ENCODE measurements at places on chromosomes 2 and 18. TPM values are rescaled to one million over a fixed set of nuclear protein-coding genes. Genes with fewer than 3 reads are reported as not detected.
A peak's percentile ranks its signal among the peaks of the same experiment; 100 is the strongest.

The CTLA4 gene
- 61.7 TPM for total RNA-seq

The TSPYL6 gene
- not detected for total RNA-seq

- no peak for DNase-seq
These were observed 265.1 kb upstream of the SIX2 start for GRCh38 chr2:45274250-45274926.

DNA sequence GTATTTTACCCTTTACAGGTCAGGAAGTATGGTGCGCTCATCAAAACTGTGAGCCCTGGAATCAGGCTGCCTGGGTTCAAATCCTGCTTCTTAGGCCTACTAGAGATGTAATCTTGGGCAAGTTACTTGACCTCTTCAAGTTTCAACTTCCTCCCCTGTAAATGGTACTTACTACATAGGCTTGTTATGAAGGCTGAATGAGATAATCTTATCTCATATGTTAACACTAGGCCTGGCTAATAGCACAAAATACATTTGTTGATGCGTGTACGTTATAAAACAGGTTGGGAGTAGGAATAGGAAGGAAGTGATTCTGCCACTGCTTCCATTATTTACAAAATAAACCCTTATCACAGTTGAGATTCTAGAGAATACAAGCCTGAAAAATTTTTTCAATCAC, 1.7 kb upstream of the RFTN2 start:
- no peak for DNase-seq

- DNase-seq = no peak
These were observed 318.1 kb downstream of the ZNF521 start for GRCh38 chr18:25033747-25034471.

DNA sequence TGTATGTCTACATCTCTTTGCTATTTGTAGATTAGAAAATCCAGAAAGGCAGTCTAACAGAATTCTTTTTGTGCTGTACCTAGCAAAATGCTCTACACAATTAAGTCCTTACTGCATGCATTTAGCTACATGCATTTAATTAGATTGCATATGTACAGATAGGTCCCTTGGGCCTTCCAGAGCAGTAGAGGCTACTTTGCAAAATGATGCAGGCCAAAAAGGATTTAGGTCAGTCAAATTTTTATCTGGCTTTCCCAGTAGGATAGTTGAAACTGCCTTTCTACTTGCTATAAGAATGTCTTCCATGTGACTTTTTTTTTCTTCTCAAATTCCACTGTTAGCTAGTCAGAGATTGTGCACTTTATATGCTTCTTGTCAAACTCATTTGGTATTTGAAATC, 19.3 kb downstream of the GALNT13 start:
- DNase-seq = no peak

DNA sequence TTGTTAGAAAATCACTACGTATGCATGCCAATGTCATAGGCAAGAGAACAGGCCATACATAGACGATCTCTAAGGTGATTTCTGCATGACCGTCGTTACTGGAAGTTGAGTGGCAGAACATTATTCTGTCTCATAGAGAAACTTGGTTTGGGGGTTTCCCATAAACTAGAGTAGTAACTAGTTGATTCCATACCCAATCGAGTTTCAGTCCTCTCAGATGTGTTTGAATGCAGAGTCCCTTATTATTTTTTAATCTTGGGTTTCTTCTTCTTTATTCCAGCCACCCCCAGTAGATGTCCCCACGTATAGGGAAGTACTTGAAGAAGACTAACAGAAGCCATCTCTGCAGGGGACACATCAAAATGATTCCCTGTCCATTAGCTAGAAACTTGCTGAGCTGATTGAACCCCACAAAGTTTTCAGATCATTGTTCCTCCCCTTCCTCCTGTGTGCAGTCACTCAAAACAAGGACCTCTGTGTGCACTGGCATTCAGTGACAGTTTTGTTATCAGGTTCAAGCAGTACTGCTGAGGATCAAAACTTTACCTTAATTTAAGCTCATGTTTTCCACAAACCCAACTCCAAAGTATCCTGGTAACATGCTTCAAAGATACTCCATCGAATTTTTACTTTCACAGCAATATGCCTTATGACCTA, 68.4 kb upstream of the CDCA7 start:
- no peak for DNase-seq

DNA sequence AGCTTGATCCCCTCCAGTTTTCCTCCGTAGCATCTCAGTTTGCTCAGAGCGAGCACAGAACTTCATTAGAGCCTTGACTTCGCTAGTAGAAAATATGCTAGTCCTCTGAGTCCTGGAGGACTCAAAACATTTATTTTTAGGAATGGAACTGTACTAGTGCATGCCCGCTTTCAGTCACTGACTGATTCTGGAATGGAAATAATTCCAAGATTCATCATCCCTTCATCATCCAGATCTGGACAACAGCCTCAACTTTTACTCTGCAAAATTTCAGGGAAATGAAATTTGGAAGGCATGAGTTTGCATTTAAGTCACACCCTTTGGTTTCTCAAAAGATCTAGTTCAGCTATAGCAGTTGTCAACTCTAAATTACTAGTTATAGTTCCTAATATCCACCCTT, 304.6 kb downstream of the XIRP2 start:
- DNase-seq = no peak

- DNase-seq = no peak
These were observed 619 bp upstream of the MSH6 start for GRCh38 chr2:47782381-47782670.

- DNase-seq = no peak
These were observed 140.3 kb downstream of the CYRIA start for GRCh38 chr2:16525265-16525887.

The SERPINB4 gene
- total RNA-seq = not detected

DNA sequence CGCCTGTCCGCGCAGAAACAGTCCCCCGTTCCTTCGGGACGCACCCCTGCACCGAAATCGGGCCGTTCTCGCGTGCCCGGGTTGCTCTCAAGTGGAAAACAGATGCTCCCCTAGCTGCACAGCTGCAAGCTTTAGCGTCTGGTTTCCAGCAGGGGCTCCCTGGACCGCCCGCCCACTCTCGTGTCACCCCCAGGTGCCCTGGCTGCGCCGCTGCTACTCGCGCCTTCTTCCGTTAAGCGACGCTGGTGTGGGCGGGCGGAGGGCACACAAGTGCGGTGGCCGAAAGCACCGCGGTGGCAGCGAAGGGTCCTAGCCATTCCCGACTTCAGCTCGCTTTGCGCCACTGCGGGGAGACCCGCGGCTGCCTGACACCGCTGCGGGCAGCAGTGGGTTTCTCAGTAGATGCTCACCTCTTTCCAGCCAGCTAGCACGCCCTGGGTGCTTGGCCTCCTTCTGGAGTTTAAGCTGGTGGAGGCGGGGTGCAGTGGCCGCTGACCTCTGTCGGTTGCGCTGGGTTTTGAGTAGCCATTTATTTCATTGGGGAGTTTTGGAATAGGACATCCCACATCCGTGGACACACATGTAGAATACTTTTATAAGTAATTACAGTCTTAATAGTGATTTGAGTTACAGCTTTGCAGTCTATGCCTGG, 806 bp downstream of the ZNF407 start:
- DNase-seq = peak; percentile 75

The PREB gene
- 52.9 TPM for total RNA-seq

DNA sequence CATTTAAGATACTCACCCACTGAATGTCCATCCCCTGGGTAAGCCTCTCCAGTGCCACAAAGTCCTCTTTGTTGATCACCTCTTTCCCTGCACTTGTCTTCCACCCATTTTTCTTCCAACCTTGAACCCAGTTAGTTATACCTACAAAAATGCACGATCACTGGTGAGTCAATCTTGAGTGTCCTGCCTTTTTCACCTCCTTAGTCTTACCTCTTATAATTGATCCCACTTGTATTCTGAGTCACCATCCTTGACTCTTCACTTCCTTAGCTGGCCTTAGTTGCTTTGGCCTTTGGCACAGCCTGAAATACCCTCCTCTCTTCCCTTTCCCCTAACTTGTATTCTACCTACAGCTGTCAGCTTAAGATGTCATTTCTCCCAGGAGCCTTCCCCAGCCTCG, 10.2 kb downstream of the RNASEH1 start:
- DNase-seq = no peak

GRCh38 chr2:24785671-24786321, 7.4 kb downstream of the PTRHD1 start:
- DNase-seq = no peak

DNA sequence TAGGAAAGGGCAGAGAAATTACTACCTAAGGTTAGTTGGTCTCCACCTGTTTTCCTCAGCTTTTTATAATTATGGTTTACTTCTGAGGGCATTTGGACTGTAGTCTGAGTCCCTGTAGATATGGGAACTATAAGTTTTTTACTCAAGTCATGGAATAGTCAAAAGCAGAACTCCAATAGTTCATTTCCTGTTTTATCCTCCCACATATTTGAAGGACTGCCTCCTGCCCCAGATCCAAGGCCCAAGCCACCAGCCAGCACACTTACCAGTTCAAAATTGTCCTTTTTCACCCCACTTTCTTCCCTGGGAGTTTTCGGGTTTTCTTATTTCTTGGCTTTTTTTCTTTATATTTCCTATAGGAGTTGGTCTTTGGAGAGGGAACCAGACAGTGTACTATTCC, 164.1 kb downstream of the MBD5 start:
- DNase-seq = no peak

GRCh38 chr2:205969584-205969983, 116.4 kb downstream of the INO80D start:
- DNase-seq = no peak

DNA sequence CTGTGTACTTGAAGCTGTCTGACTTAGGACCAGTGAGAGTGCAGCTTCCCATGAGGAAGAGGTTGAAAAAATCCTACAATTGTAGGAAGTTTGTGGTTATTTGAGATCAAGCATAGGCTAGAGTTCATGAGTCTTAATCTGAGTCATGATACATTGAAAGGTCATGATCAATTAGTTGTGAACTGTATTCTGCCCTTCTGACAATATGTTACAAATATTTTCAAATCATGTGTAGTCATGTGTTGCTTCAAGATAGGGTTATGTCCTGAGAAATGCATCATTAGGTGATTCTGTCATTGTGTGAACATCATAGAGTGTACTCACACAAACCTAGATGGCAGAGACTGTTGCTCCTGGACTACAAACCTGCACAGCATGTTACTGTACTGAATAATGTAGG, 68.4 kb upstream of the MFF start:
- no peak for DNase-seq

DNA sequence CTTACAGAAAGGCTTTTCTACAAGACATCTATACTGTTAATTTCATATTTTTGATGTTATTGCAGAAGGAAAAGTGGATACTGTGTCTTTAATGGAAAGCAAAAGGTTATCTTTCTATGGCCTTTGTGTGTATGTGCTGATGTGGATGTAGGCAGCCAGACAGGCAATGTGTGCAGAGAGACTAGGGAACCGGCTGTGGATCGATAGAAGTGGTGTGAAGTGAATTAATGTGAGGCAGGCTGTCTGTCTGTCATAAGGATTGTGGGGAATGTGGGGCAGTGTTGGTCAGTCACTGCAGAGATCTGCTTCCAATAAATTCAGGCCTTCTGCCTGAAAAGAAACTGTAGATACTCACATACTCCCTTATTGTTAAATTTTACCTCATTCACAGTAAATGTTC, 156.7 kb downstream of the WDR7 start:
- no peak for DNase-seq

- no peak for DNase-seq
These were observed 593.2 kb upstream of the ZNF804A start for GRCh38 chr2:184004948-184005672.
